ENCODE measurements at places on chromosomes 1 and 21.
A peak's percentile ranks its signal among the peaks of the same experiment; 100 is the strongest.

- DNase-seq = no peak
These were observed 8.2 kb downstream of the RCOR3 start for GRCh38 chr1:211267204-211267857.

GRCh38 chr1:58545591-58546519 is 671 bp downstream of the OMA1 start:
- DNase-seq = peak; percentile 68

DNA sequence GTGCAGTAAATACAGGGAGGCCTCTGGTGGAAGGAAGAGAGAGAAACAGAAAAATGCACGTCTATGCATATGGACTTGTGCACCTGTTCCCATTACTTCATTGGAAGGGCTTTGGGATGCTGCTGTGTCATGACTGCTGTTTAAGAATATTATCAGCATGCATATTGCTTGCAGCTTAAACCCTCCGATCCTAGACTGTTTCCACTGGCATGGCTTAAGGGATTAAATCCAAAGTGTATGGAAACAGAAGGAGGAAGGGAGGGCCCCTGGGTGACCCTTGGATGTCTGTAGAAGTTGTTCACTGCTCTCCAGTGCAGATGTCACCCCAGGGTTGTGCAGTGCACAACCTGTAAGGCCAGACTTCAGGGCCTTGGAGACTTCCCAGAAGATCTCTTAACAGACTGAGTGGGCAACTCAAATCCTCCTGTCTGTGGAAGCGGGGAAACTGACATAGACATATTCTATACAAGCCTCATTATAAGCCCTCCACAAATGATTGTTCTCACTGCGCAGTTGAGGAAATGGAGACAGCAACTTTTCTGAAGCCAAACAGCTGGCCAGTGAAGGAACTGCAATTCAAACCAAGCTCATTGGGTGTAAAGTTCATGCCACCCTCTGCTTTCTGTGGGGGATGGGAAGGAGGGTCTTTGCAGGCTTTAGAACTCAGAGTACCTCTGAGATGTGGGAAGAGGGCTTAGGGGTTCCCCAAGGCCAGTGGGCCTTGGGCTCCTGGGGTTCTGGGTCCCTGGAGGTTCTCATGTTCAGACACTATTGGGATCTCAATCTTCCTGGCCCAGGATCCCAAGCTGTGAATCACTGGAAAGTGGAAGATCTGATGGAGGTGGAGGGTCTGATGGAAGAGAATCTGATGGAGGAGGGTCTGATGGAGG is 73.8 kb downstream of the UMODL1 start:
- DNase-seq = no peak

DNA sequence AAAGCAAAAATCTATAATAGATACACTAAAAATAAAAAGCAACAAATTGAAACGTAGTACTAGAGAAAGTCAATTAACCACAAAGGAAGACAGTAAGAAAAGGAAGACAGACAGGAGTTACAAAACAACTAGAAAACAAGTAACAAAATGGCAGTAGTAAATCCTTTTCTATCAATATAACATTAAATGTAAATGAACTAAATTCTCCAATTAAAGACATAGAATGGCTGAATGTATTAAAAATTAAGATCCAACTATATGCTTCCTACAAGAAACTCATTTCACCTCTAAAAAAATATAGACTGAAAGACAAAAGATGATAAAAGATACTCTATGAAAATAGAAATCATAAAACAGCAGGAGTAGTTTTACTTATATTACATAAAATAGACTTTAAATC is 79.1 kb downstream of the CTH start:
- no peak for DNase-seq

DNA sequence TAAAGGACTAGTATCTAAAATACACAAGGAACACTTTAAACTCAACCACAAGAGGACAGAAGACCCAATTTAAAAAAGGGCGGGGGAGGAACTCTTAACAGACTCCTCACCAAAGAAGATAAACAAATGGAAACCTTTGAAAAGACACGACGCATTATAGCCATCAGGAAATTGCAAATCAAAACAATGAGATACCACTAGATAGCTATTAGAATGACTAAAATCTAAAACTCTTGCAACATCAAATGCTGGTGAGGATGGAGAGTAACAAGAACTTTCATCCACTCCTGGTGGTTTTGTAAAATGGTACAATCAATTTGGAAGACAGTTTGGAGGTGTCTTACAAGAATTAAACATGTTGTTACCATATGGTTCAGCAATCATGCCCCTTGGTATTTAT is 708.2 kb downstream of the BRINP3 start:
- DNase-seq = no peak

GRCh38 chr1:184818646-184819045 is 64.0 kb upstream of the EDEM3 start:
- no peak for DNase-seq

- DNase-seq = no peak
These were observed 190.7 kb downstream of the NUF2 start for GRCh38 chr1:163512349-163512989.

DNA sequence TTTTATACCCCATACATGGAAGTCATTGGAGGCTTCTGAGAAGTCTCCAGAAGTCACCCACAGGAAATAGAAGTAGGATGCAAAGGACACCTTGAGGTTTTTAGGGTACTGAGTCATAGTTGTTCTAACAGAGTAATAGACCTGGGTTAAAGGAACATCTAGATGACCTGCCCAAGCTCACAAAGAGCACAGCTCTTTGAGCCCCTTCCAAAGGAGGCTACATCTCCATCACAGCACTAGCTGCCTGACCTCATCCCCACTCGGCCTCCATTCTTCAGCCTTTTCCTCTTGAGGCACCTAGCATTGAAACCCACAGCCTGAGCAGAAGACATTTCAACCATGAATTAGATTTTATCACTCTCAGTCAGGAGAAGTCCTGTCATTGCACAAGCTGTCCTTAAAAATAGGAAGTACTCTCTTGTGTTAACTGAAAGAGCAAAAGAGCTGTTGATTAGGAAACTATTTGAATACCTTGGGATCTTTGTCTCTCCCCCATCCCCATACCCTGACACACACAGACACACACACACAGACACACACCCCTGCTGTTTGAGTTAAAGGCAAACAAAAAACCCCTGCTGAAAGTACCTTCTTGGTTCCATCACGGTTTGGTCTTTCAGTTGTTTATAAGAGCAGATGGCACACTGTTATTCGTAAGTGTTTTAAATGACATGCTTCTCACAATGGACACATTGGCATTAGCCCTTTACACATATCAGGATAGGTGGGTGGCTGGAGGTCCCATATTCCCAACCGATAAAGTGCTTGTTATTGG is 22.2 kb downstream of the MKNK1 start:
- DNase-seq = no peak

DNA sequence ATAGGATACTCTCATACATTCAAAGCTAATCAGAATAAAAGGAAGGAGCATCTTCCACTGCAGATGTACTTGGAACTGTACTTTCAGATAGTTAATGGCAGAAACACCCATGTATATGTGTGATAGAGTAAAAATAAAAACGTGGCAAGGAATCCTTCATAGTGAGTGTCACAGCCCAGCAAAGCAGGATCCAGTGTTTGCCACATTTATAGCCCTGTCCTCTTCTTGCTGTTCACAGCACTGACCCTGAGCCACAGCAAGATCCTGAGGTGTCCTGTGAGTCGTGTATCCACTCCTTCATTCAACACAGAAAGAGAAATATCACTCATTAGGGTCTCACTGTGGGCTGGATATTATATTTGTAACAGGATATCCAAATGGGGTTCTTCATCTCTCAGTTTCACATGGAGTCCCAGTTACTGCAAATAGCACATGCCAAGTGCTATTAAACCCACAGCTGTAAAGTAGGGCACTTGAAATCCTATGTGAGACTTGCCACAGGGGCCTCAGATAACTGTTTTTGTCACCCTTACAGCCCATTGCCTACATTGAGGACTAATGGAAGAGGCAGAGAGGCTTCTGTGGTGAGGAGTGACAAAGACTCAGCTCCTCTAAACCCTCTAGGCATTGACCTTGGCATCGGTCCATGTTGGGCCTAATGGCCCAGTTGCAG is 41.3 kb downstream of the CYP2J2 start:
- DNase-seq = no peak

- no peak for DNase-seq
These were observed 37.5 kb upstream of the HOOK1 start for GRCh38 chr1:59776960-59777852.

DNA sequence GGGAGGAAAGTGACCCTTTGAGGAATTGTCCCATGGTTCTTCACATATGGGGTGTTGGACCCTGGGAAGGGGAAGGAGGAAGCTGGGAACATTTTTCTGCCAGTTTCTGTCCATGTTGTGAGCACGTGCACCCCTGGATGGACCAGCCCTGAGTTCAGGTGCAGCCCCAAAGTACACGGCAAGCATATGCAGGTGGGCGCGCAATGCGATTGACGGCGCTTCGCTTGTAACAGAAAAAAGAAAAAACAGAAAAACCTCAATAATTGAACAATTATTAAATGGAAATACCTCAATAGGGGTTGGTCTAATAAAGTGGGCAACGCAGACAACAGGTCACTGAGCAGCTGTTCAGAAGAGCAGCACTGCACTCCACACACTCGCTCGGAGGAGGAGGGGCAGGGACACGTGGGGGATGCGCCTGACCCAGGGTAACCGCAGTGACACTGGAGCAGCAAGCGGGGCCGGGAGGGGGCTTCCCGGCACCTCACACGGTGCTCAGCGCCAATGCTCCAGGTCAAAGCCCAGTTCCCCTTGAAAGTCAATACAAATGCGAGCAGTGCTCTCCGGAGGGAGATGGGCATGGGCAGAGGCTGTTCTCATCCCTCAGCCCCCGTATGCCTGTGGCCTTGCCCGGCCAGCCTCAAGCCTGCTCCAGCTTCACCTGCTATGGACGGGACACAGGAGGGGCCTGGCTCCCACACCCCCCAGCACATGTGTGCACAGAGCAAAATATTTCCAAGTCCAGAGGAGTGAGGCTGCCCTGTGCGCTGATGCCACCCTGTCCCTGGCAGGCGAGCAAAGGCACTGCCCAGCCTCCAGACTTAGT is 6.6 kb upstream of the ACTRT2 start:
- no peak for DNase-seq

DNA sequence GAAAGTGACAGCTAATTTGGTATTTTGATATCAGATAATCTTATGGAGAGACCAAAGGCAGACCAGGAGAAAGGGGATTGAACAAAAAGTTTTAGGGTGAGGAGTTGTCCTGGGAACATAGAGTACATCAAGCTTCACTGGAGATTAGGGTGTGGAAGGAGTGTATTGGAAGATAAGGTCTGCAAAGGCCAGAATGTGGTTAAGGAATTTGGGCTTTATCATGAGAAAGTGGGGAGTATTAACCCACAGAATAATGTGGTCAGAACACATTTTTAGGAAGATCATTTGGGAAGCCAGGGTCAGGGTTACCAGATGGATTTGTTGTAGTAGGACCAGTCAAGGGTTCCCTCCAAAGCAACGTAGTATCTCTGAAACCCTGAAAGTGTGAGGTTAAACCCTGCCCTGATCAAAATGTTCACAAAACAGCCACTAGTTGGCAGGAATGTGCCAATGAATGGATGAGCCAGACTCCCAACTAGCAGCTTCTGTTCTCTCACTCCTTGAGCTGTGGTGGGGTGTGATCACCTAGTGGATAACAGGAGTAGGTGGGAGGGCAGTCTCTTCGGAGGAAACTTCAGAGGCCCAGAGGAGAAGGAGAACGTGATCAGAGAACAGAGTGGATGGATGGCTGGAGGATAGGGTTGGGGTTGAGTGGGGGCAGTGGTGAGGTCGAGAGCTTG is 35.8 kb downstream of the SLC2A1 start:
- peak; percentile 40 for DNase-seq

DNA sequence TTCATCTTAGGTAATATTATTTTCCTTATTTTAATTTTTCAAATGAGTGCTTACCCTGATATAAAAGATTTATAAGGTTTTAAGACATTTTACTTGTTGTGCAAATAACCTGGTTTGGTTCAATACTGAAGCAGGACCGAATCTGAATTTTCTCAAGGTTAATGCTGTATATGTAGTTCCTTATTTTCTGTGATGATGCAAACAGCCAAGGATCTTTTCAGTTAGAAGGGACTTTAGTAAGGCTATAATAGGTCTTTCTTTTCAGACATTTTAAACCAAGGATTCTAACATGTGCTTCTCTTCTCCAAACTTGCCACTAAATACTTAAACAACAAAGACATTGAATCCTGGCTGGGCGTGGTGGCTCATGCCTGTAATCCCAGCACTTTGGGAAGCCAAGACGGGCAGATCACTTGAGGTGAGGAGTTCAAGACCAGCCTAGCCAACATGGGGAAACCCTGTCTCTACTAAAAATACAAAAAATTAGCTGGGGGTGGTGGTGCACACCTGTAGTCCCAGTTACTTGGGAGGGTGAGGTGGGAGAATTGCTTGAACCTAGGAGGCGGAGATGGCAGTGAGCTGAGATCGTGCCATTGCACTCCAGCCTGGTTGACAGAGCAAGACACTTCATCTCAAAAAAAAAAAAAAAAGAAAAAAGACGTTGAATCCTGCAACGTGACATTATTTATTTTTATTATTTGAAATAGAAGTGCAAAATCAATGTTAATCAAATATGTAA is 3.2 kb upstream of the ARPC5 start:
- no peak for DNase-seq

DNA sequence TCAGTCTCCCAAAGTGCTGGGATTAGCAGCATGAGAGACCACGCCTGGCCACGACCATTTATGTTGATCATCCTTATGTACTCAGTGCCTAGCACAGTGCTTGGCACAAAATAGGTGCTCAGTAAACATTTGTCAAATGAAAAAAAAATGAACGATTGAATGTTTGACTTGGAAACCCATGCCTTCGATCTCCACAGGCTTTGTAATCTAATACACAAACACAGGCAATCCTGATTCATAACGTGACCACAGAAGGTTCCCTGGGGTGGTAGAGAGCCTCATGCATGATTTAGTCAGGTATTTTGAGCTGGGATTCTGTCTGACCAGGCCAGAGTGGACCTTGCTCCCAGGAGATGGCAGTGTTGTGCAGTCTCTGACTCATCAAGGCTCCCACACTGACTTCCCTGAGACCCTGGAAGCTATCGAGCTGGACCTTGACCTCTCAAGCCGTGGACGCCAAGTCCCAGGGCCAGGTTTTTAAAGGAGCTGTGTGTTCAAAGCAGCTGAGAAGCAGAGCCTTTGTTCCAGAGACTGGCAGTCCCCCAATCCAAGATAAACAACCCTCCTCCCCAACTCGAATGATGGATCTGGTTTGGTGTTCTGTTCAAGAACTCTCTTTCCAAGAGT is 81.1 kb downstream of the PGM1 start:
- DNase-seq = no peak

All from activated T-cell treated with anti-CD3 and anti-CD28 coated beads for 48 hours (primary cell).